Tongue (tissue), 3 donors: ENCODE measurements at places on chromosomes 1 and 21. TPM values are rescaled to one million over a fixed set of nuclear protein-coding genes. Genes with fewer than 3 reads are reported as not detected.
A peak's percentile ranks its signal among the peaks of the same experiment; 100 is the strongest.

DNA sequence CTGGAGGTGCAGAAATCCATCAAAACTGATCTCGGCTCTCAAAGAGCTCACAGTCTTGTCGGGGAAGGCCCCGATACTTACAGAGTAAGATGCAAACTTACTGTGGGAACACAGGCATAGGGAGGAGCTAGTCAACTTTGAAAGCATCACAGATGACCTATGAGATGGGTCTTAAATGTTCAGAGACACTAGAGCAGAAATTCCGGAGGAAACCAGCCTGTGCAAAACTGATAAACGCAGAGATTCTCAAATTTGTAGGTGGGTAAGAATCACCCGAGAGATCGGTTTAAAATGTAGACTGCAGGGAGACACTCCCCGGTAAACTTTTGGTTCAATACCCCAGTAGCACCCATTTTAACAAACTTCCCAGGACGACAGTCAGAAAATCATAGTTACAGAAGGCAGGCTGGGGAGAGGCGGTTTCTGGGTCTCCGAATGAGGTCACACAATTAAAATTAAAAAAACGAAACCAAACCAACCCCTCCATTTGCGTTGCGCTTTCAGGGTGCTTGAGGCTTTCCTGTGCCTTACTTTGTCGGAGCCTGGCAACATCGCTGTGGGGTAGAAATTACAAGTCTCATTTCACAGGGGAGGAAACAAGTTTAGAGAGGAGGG is 755 bp upstream of the THRAP3 start:
- peak; percentile 75 for DNase-seq

Gene PLA2G2D
- not detected for total RNA-seq

DNA sequence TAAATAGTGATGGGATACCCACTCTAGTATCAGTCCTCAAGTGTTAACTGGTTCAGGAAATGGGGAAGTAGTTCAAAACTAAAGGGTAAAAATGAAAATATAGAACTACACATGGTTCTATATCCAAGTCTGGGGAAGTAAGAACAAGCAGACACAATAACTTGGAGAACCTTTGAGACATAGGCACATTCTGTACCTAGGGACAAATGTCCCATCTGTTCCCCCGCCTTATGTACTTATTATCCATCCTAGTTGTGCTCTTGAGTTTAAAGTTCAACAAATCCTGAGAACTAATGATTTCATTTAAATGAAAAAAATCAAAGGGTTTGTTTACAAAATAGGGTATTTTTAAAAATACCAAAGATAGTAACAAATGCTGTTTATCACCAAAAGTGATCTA is 32.5 kb downstream of the WNT2B start:
- DNase-seq = no peak

- DNase-seq = no peak
Measured at GRCh38 chr1:89070509-89070908, 5.5 kb upstream of the GBP1 start.

Gene FCRL4
- not detected for total RNA-seq

DNA sequence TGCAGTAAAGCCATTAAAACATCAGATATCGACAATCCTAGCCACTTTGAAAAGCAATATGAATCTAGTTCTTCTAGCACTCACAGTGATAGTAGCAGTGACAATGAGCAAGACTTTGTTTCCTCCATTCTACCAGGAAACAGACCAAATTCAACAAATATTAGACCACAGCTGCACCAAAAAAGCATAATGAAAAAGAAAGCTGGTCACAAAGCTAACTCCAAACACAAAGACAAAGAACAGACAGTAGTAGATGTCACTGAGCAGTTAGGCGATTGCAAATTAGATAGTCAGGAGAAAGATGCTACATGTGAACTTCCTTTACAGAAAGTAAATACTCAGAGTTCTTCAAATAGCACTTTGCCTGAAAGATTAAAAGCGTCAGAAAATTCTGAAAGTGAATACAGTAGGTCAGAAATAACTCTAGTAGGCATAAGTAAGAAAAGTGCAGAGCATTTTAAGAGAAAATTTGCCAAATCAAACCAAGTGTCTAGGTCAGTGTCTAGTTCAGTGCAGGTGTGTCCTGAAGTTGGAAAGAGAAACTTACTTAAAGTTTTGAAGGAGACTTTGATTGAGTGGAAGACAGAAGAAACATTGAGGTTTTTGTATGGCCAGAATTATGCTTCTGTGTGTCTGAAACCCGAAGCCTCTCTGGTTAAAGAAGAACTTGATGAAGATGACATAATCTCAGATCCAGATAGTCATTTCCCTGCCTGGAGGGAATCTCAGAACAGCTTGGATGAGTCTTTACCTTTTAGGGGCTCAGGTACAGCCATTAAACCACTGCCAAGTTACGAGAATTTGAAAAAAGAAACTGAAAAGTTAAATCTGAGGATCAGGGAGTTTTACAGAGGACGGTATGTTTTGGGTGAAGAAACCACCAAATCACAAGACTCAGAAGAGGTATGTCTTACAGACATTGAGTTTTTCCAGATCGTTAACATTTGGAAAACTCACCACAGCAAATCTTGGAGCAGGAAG is 24.9 kb downstream of the RPAP2 start:
- DNase-seq = no peak

GRCh38 chr1:171218661-171219060 is 29.6 kb upstream of the FMO1 start:
- no peak for DNase-seq

GRCh38 chr1:48654606-48655210 is 122.0 kb downstream of the BEND5 start:
- peak; percentile 17 for DNase-seq

- DNase-seq = no peak
Measured at GRCh38 chr1:4485398-4485797, 169.0 kb upstream of the AJAP1 start.

- DNase-seq = peak; percentile 98
Measured at GRCh38 chr1:93345633-93346420, at the start of gene DR1. DR1 (plus strand) TSS chr1:93345907; CDS start chr1:93346646, 739 bp downstream.

- no peak for DNase-seq
Measured at GRCh38 chr21:28865488-28866186, 127.0 kb downstream of the LTN1 start.

DNA sequence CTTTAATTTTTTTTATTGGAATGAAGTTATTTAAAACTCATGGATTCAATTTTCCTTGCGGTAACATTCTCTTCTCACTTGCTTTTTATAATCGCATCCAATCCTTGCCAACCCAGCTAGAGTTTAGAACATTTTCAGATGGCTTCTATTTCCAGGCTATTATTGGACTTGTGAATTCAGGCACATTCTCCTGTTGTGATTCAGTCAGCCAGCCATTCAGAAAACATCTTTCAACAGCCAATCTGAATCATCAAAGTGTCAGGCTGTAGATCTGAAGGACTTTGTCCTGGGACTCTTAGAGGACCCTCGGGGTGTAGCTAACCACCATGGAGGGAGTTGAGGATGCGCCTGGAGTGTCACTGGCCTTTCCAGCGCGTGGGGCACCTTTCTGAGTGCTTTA is 92.4 kb downstream of the PRDM2 start:
- no peak for DNase-seq

Gene FMOD
- total RNA-seq = 57.1 TPM

DNA sequence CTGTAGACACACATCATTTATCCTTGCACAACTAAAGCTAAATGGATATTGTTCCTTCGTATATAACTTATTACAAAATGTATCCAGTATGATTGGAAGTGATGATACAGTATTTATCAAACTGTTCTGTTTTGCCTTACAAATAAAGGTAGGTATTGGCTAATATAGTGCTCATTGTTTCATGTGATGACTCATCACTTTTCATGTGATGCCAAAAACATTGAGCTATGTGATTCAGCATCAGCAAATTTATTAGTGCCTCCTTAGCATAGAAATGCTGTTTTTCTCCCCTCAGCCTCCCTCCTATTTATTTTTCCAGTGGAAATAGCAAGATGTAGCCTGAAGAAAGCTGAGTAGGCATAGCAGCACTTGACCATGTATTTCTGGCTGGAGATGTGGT is 228.6 kb upstream of the LYPLAL1 start:
- no peak for DNase-seq

GRCh38 chr1:203513585-203514031 is 19.7 kb downstream of the OPTC start:
- no peak for DNase-seq

Gene RPTN
- total RNA-seq = not detected

Gene ERICH3
- total RNA-seq = not detected

- peak; percentile 65 for DNase-seq
Measured at GRCh38 chr1:182080955-182081582, 19.6 kb upstream of the ZNF648 start.

GRCh38 chr1:172373864-172374263 is 46.6 kb upstream of the C1orf105 start:
- DNase-seq = no peak

- DNase-seq = peak; percentile 40
Measured at GRCh38 chr1:234842726-234843641, 233.0 kb upstream of the IRF2BP2 start.

- DNase-seq = no peak
Measured at GRCh38 chr1:175054736-175055135, 12.9 kb upstream of the TNN start.

GRCh38 chr1:164834641-164835040 is 275.7 kb downstream of the PBX1 start:
- DNase-seq = no peak

DNA sequence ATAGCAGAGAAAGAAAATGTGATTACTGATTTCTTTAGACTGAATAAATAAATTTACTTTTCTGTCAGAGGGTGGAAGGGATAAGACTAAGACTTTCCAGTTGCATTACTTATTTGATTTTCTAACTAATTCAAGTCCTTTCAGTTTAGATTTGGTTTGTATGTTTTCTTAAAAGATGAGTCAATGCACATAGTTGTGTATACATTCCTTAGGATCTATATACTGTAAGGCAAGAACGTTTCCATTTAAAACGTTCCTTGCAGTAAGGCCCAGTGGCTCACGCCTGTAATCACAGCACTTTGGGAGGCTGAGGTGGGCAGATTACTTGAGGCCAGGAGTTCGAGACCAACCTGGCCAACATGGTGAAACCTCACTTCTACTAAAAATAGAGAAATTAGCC is 14.5 kb upstream of the SERTAD4 start:
- DNase-seq = no peak

- peak; percentile 37 for DNase-seq
Measured at GRCh38 chr1:184504040-184504954, 117.5 kb downstream of the C1orf21 start.

DNA sequence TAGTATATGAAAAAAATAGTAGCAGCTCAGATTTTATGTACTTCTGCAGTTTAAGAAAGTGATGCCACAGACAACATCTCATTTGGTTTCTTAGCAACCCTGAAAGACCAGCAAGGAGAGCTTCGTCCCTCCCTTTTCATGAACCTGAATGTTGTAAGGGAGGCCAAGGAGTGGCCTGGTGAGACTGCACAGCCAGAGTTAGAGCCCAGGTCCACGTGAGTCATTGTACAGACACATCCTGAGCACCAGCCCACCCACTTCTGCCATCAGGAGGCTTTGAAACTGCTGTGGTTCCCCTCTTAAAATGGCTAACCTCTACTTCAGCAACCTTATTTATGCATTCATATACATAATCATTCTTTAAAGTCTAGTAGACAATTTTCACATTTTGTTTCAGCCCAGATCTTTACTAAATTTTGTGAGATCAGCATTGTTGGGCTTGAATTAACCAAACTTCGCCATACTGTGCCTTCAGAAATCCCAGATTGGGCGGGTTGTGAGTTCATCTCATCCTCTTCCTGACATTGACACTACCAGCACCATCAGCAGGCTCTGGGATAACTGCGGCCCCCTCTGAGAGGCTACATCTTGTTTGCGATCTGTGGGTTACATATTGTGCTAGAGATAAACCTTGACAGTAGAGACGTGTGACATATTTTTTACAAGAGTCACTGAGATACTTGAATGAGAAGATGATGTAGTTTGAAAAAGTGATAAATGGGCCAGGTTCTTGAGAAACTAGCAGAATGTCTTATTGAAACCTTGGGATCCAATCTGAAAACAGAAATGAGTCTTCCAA is 106.7 kb downstream of the CAMTA1 start:
- DNase-seq = no peak

Gene SLC37A1
- 12.7 TPM for total RNA-seq

DNA sequence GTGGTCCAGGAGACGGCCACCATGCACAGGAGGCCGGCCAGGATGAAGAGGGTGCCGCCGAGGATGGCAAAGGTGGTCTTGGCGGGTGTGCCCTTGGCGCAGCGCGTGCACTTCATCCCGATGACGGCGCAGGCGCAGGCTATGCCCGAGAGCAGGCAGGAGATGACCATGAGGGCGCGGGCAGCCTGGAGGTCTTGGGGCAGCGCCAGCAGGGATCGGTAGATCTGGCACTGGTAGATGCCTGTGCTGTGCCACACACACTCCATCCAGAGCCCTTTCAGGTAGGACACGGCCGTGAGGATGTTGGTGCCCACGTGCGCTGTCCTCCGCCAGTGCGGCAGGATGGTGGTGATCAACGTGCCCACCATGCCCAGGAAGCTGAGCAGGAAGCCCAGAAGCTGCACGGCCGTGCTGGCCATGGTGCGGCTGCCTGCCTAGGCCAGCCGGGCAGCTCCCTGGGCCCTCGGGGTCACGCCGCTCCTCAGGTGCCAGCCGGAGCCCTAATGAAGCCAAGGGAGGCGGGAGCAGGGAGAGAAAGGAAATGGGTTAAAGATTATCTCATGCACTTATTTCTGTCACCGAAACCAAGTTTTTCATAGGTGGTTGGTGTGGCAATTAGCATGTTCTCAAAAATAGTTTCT is 18.5 kb downstream of the CLDN14 start:
- no peak for DNase-seq

GRCh38 chr1:54326543-54327385 is 79.4 kb downstream of the SSBP3 start:
- peak; percentile 76 for DNase-seq

DNA sequence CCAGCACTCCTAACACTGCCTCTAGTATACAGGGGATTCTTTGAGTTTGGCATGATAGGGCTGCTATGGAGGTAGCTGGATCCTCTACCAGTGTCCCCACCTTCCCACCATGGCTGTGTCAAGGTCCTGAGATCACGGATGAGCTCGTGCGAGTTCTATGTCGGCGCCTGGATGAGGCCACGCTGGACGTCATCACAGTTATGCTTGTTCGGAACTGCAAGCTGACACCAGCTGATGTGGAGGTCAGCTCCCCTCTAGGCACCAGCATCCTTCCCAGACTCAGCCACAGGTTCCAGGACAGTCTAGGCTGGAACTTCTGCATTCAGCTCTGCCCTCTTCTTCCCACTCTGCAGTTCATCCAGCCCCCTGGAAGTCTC is 15.2 kb downstream of the HYI start:
- DNase-seq = no peak

Gene SLC44A3
- 3.3 TPM for total RNA-seq

DNA sequence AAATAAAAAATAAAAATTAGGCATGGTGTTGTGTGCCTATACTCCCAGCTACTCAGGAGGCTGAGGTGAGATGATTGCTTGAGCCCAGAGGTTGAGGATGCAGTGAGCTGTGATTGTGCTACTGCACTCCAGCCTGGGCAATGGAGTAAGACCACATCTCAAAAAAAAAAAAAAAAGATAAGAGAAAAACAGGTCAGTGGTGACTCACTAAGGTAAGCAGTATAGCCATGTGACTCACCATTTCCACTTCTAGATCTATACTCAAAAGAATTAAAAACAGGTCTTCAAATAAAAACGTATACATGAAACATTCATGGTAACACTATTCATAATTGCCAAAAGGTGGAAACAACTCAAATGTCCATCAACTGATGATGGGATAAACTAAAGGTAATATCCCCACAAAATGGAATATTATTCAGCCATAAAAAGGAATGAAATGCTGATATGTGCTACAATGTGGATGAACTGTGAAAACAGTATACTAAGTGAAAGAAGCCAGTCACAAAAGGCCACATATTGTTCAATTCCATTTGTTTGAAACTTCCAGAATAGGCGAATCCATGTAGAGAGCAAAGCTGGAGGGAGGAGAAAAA is 75.1 kb downstream of the ZNF281 start:
- no peak for DNase-seq

- DNase-seq = no peak
Measured at GRCh38 chr21:43867948-43868347, 2.9 kb downstream of the AGPAT3 start.
